ENCODE measurements at places on chromosomes 7 and 10.

DNA sequence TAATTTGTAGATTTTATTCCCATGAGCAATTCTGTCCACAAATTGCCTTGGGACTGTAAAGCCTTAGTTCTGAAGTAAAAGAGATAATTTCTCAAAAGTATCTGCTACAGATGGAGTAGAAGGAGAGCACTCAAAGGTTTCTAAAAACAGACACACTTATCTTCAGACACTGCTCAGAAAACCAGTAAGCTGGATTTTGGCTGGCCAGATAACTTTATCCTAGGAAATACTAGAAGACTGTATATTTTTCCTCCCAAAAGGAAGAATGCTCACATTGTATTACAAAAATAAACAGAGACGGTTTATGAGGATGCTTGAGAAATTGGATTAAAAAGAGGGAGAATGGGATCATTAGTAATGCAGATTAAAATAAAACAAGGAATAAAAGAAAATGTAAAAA lies 178.0 kb upstream of the IGFBP3 start:
- no peak for DNase-seq

- no peak for DNase-seq
Measured at GRCh38 chr10:56327118-56327517, 33.9 kb downstream of the ZWINT start.

GRCh38 chr10:111142092-111142768 lies 65.4 kb downstream of the ADRA2A start:
- DNase-seq, result no peak

- no peak for DNase-seq
Measured at GRCh38 chr7:92808006-92808405, 28.4 kb downstream of the CDK6 start.

DNA sequence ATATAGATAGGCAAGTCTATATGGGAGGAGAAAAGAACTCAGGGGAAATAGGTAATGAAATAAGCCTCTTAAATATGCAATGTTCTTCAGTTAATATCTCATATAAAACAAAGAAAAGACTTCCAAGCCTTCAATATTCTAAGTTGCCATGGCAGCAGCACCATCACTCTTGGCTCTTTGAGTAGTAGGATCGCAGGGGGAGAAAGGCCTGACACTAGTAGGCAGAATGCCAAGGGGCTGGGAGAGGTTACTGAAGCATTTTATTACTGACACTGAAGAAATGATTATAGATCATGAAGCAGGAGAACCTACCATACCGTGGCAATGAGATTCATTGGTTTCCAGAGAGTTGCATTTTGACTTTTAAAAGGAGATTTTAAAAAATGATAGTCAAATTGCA lies 193.9 kb downstream of the NXPH1 start:
- DNase-seq, result no peak

DNA sequence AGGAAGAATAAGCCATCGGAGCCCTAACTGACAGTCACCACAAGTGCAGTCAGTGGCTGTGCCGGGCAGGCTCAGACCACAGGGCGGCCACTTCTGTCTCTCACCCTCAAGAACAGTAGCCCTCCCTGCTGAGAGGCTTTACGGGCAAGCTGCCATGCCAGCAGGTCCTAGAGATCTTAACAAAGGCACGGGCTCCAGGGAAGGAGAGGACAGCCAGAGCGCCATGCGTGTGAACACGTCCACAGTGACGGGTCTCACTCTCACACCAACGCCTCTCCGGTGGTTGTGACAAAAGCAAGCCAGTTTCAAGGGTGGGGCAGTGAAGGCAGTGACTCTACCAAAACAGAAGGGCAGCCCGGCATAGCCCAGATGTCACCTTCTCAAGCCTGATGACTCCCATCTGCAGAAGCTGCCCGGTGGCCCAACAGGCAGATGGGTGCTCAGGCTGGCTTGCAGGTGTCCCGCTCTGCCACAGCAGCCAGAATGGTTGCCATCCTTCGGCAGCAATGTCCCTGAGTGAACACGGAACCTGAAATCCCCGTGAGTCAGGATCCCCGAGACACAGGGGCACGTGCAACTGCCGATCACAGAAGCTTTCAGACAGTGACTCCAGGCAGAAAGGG lies 102.0 kb downstream of the FAM53B start:
- DNase-seq, result no peak

- no peak for DNase-seq
Measured at GRCh38 chr7:46939558-46939957, 642.4 kb downstream of the TNS3 start.

DNA sequence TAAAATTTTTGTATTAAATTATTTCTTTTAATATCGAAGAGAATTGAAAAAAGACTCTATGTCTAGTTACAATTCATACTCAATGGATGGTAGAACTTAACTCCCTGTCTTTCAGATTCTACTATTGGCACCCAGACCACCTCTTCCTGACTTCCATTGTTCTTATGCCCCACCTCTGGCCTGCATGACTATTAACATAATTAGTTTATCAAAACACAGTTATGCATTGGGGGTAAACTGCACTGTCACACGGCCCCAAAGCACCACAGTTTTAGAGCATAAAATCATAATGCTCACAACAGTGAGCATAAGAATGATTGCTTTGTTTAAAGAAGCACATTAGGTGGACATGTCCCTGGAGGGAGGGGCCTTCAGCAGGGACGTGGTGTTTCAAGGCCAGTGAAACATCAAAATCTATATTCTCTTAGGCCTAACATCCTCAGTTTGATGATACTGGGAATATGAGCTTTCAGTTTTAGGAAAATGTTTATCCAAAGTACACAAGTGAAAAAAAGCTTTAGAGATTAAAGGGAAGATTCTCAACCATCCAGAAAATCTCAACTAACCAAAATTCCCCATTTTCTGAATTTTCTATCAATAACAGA lies 79.8 kb downstream of the NRP1 start:
- no peak for DNase-seq

DNA sequence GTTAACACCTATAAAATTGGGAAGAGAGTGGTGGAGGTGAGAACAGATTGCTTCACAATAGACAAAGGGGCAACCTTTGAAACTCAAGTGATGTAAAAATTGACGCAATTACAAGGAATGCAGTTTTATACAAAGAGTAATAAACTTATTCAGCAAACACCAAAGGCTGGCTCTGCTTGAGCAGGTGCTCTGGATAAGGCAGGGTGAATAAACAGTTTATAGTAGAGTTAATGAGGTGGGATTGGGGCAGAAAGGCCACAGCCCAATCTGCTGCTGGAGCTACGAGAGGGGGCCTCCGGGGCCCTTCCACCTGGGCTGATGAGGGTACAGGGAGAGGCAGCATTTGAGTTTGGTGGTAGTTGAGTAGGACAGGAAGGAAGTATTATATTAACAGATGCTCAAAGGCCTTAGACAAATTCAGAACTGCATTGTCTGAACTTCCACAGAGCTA lies 6.0 kb downstream of the MUC12 start:
- no peak for DNase-seq

DNA sequence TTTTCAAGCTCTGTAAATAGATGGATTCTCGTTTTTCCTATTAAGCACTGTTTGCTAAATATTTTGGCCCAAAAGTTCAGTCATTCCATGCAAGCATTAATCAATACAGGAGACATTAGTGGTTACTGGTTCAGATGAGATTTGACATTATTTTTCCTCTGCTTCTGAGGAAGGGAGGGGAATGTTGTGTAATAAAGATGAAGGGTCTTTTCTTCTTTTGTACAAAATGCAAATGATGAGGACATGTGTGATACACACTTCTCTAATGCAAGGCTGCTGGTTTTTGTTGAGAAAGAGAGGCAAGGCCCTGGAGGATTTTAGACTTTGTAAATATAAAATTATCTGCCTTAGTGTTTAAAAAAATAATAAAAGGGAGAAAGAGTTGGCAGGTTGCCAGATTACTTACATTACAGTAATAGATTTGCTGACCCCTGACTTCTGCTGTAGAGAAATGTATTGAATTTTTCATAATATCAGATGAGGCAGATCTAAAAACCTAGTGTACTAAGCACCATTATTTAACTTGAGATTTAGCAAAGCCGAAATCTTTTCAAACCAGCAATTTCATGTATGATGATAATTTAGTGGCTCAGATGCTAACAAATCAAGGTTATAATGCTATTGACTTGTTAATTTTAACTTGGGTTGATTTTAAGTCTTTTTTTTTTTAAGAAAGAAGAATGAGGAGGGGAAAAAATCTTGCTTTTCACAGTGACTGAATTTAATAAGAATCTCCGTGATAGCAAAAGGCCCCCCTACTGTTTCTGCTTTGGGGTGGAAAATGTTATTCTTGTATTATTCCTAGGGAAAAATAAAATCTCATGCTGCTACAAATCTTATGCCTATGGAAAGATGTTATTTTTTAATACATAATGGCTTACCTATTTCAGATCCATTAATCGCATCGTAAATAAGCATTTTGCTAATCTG lies 180.1 kb downstream of the ARID5B start:
- DNase-seq, result no peak

DNA sequence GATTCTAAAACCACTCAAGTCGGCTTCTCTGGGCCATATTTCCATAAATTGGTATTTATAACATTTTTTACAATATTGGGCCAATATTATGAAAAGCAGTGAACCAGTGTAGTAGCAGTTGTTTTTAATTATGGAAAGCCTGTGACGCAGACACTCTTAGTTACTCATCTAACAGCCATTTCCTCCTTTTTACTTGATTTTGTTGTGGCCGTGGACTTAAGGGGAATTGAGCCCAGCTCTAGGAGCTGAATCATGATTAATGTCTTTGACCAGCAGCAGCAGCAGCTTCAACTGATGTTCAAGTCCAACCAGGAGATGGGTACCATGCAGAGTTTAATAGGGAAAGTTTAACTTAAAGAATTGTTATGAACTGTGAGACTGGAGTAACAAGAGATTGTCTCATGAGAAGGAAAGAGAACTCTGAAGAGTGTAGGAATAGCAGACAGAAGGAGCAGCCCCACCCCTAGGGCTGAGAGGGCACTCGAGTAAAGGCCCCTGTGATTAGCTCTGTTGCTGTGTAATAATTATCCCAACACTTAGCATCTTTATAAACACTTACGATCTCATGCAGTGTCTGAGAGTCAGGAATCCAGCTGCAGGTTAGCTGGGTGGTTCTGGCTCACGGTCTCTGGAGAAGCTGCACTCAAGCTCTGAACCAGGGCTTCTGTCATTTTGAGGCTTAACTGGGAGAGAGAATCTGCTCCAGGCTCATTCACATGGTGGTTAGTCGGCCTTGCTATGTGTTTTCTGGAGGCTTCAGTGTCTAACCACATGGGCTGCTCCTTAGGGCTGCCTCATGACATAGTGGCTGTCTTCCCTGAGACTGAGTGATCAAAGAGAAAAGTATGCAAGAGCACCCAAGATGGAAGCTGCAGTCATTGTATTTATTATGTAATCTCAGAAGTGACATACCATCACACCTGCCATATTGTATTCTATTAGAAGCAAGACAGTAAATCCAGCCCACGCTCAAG lies 4.6 kb downstream of the LANCL2 start:
- DNase-seq, result peak; percentile 67

DNA sequence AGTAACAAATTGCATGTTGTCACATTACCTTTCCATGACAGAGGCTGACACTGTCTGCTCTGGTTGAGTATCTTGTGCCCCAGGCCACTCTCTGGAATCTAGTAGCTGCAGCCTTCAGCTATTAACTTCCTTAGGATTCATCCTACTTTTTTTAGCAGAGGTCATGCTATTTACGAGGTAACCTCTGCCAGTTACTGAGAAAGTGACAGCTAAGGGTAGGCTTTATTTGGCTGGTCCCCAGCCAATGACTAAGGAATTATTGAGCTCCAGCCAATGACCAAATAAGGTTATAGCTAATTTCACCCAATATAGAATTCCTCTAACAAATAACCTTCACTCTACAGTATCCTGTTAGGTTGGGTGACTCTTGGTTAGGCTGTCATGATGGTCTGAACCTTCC lies 1361.7 kb downstream of the XPNPEP1 start:
- no peak for DNase-seq

- peak; percentile 56 for DNase-seq
Measured at GRCh38 chr7:129530795-129531391, 28.6 kb downstream of the SMKR1 start.

GRCh38 chr10:100779329-100779728 lies 33.9 kb downstream of the PAX2 start:
- no peak for DNase-seq

DNA sequence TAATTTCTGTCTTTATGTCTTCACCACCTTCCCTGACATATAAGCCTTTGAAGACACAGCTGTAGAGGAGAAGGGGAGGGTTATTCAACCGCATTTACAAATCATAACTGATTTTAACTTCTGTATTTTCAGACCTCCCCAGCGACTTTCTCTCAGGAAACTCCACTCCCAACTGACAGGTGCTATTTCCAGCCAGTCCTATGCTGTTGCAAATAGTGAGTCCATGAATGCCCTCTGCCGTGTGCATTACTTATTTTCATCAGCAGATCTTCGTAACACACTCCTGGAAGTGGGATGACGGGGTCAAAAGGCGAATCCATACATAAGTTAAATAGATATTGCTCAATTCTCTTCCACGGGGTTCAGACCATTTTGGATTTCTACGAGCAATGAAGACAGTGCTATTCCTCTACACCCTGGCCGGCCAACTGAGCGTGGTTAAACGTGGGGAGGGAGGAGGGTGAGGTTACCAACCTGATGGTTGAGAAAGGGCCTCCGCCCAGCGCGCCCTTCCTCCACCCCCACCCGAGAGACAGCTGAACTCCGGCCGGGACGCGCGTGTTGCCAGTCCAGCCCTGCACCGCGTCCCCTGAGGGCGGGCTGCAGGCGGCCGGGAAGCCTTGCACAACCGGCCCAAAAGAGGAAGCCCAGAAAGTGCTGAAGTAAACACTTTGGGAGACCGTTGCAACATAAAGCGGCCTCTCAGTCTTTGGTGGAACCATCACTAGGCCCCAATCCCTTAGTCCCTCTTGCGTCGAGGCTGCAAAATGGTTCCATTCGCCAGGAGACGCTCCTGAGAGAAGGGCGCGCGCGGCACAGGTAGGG lies at the start of gene APBB1IP:
APBB1IP (plus strand) TSS at position 705 of the 825 bp plus-strand sequence. CDS start 53,986 bp downstream, outside the sequence.
- no peak for DNase-seq

DNA sequence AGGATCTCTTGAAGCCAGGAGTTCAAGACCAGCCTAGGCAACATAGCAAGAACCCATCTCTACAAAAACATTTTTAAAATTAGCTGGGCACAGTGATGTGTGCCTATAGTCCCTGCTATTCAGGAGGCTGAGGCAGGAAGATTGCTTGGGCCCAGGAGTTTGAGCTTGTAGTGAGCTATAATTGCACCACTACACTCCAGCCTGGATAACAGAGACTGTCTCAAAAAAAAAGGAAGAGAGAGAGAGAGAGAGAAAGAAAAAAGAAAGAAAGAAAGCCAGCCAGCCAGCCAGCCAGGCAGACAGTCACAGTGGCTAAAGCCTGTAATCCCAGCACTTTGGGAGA lies 95.2 kb upstream of the STK17A start:
- DNase-seq, result no peak
